Activated naive CD4-positive, alpha-beta T cell (primary cell): ENCODE measurements at places on chromosomes 1 and 21.
A peak's percentile ranks its signal among the peaks of the same experiment; 100 is the strongest.

DNA sequence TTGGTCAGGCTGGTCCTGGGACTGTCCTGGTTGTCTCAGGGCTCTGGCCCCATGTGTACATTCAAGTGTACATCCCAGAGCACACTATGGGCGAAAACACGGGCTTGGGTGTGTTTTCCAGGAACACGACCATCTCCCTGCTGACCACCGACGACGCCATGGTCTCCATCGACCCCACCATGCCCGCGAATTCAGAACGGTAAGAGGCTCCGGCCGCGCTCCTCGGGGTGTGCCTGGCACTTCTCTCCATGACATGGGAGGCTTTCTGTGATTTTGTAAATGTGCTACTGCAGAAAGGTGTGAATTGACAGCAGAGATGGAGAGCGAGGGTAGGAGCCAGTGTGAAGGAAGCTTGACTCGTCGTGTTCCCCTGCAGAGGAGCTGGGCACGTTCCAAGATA is 34.4 kb downstream of the PDE9A start:
- no peak for DNase-seq

DNA sequence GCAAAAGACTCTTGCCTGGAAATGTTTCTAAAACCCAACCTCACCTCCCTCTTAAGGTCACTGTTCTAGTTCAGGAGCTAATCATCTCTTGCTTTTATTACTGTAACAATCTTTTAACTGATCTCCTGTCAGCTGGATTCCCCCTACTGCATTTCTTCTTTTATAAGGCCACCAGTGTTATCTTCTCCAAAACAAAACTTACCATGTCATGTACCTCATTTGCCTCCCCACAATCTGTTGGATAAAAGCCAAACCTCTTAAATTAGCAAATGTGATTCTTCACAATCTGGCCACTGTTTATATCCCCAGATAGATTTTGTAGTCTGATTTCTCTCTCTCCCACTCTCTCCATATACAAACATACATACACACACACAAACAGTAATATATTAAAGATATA is 143.3 kb downstream of the DENND1B start:
- no peak for DNase-seq

GRCh38 chr1:214550857-214551435 is 456 bp downstream of the PTPN14 start:
- DNase-seq = no peak

DNA sequence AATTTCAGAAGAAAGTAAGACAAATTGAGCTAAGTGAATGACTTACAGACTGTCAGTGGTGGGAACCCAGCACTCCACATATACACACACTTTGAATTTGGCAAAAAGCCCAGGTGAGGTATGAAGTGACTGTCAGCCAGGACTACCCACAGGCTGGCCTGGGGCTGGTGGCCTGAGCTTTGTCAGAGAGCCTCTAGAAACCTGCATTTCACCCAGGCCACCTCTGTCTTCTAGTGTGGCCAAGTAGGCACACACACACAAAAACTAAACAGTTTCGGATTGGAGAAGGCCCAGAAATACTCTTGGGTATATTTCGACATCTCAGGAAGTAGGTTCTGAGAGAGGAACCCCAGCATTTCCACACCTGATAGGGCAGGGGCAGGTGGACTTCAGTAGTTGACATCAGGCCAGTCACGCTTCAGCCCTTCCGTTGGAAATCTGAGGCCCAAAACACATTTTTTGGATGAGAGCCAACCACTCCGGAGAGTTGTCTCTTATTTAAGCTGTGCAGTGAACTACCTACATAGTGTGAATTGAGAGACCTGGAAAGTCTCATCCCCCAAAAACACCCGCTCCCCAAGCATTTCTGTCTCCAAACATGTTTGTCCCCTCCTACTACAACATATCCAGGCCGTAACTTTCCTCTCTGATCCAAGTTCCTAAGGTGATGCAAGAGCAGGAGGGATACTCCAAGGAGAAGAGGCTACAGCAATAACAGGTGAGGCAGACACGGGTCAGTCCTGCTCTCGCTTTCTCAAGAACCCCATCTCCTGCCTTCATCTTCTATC is 167.2 kb upstream of the PROX1 start:
- no peak for DNase-seq

GRCh38 chr1:935751-936231 is 12.1 kb downstream of the SAMD11 start:
- no peak for DNase-seq

DNA sequence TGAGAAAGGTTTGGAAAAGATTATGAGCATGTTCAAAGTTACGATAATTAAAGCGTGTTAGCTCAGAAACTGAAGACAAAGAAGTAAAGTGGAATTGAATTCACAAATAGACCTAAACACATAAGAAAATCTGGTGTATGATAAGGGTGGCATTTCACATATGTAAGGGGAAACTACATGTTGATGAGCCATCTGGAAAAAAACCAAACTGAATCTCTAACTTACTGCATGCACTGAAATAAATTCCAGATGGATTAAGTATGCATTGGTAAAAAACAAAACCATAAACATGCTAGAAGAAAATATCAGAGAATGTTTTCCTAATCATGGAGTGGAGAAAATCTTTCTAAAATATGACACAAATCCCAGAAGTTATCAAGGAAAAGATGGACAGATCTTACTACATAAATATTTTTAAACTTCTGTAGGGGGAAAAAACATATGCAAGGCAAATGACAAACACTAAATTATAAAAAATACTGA is 34.0 kb upstream of the CTPS1 start:
- no peak for DNase-seq

DNA sequence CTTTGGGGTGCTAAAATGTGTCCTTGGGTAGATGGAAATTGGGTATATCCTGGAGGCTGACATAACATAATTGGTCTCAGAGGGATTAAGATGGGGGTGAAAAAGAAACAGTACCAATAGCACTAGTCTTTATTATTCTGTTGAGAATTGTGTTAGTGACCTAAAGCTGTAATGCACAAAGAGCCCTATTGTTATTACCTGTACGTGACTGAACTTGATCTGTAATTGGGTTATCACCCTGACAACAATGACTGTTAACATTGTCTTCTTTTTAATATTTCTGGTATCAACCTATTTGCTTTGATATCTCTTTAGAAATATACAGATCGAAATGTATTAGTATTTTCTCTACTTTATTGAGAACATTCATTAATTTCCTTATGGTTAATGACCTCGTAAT is 147.6 kb downstream of the NEK7 start:
- DNase-seq = no peak

GRCh38 chr1:23452011-23452411 is 27.5 kb upstream of the TCEA3 start:
- DNase-seq = no peak

DNA sequence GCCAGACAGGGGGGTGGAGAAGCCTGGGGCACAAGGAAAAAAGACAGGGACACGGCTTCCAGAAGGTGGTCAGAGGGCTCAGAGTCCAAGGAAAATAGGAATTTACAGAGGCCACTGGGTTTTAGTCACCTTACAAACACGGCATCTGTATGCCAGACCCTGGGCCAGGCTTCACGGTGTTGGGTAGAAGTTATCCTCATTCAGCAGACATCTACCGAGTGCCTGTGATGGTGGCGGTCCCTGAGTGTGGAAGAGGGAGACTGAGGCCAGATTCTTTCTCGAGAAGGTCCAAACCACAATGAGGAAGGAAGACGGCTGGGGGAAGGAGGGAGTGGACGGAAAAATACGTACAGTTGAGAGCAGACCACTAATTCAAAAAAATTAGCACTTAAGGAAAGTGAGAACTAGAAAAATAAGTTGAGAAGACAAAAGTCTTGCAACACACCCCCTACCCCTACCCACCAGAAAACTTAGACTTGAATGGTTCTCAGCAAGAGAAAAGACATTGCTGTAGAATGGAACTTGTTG is 864 bp upstream of the BTG2 start:
- no peak for DNase-seq

- no peak for DNase-seq
Measured at GRCh38 chr1:56416495-56416894, 162.9 kb downstream of the PLPP3 start.

DNA sequence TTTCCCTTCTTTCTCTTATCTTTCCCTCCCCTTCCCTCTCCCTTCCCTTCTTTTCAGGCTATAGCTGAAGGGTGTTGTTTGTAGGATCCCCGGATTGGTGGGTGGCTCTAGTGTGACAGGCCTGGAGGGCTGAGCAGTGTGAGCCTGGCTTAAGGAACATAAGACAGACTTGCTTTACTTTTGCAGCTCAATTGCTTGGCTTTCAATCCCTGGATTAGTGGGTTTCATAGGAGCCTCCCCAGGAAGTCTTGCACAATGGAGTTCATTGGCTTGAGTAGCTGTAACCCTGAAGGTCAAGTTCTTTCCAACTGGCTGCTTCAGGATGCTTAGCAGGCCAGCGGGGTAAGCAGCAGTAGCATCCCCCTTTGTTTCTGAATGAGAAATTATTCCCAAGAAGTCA is 126.7 kb downstream of the CAMTA1 start:
- DNase-seq = no peak

- no peak for DNase-seq
Measured at GRCh38 chr1:27405074-27405473, 12.7 kb downstream of the GPR3 start.

- peak; percentile 10 for DNase-seq
Measured at GRCh38 chr1:10507111-10507879, 32.5 kb downstream of the PEX14 start.

GRCh38 chr1:2318314-2319278 is 72.8 kb downstream of the MORN1 start:
- DNase-seq = no peak
